Amniotic epithelial cell (primary cell): ENCODE measurements at places on chromosomes 7 and 10.

- peak; percentile 39 for DNase-seq
Observed at GRCh38 chr10:124152139-124153022, 59.0 kb upstream of the CHST15 start.

GRCh38 chr10:35972275-35972674 lies 330.2 kb upstream of the FZD8 start:
- no peak for DNase-seq

DNA sequence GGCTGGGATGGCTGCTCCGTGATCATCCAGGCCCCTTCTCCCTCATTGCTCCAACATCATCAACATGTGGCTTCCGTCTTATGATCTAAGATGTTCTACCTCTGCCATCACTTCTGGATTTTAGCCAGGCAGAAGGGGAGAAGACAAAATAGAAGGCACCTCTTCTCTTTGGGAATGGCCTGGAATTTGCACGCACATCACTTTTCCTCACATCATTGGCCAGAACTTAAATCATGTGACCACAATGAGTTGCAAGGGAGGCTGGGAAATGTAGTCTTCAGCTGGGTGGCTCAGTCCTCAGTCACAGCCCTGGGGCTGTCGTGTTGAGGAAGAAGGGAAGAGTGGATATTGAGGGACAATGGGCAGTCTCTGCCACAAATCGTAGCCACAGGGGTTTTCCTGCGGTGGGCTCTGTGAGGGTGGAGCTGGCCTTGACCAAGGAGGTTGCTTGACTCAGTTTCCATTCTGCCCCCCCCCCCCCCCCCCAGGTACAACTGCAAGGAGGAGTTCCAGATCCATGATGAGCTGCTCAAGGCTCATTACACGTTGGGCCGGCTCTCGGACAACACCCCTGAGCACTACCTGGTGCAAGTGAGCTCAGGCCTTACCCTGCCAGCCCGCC lies 50.3 kb downstream of the PALD1 start:
- peak; percentile 65 for DNase-seq

DNA sequence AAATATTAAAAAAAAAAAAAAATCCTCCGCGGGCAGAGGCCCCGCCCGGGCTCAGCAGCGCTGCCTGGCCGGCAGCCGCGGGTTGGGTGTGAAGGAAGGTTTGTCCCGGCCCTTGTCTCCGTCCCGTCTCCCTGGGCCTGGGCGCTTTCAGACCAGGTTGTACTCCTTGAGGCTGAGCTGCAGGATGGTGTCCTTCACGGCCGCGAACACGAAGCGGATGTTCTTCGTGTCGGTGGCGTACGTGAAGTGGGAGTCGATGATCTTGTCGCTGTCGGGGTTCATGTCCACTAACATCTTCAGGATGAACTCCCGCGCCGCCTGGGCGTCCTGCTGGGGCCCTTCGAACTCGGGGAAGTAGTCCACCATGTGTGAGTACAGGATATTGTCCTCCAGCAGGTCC lies 123.7 kb upstream of the KCTD7 start:
- DNase-seq: no peak

DNA sequence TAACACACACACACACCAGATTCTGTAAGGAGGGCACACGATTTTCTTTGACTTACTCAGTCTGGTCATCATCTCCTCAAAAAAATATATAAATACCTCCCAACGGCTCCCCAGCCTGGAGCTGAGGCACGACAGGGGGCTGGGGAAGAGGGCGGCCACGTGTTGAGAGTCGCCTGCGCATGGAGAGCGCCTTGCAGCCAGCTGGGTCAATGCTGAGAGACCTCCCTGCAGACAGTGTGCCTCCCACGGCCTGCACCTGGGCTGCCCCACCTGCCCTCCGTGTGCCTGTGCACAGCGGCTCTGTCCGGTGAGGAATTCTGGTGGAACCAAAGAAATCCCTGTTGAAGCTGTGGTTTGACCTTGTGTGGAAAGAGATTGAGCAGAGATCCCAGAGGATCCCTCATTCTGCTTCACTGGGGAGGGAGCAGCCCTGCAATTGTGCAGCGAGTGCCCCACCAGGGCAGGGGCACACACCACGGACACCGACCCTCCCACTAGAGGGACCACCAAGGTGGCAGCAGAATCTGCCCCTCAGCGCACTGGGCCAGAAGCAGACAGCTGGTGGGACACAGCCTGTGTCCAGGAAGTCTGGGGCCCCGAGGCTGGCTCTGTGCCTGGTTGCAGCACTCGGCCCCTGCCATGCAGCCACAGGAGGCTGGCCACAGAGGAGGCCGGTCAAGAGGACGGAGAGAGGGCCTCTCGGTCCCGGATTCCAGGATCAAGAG lies 150.5 kb upstream of the PPP2R2D start:
- DNase-seq: no peak

DNA sequence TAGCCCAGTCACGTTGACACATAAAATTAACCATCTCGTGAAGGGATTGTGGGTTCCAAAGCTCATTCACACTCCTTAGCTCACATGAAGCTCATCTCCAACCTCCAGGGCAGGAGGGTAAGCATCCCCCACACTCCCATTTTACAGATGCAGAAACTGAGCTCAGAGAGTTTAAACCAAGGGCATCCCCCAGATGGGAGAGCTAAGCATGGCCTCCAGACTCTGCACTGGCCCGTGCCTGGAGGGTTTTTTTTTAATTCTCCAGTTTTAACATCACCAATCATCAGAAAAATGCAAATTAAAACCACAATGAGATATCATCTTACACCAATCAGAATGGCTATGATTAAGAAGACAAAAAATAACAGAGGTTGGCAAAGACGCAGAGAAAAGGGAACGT lies 53.3 kb upstream of the TCF7L2 start:
- DNase-seq: no peak

DNA sequence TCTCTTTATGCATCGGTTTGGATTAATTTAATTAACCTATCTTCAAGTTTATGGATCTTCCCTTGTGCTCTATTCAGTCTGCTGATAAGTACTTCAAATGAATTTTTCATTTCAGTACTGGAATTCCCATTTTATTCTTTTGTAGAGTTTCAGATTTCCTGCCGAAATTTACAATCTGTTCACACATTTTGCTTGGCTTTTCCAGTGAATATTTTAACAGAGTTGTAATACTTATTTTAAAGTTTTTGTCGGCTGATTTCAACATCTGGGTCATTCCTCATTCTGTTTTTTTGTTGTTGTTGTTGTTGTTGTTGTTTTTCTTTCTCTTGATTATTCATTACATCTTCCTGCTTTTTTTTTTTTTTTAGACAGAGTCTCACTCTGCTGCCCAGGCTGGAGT lies 89.9 kb upstream of the KCNMA1 start:
- no peak for DNase-seq

- DNase-seq: peak; percentile 75
Observed at GRCh38 chr10:104327745-104328645, 10.3 kb downstream of the ITPRIP start.

DNA sequence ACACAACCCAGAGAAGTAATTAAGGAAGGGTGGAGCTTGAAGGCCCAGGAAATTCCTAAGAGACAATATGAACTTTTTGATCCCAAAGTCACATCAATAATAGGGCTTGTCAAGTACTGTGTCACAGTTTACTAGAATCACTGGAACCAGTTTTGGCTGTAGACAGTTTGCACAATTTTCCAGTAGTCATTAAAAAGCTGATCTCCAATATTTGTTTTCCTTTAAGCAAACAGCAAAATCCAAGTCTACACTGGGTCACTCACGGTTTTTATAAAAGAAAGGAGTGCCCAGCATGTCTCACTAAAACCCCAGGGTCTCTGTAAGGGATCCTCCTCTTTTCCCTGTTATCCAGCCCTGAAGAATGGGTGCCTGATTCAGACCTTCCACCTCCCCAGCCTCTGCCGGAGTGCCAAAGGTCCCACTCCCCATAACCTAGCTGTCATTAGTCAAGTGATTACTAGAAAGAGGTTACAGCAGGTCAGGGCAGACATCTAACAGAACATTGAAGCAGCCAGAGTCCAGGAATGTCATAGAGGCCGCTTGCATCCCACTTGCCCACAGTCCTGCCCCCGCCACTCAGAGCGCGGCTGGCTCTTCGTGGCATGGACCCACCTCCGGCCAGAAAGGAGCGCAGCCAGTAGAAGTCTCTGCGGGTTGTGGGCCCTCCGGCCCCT lies 552 bp downstream of the SLC25A16 start:
- peak; percentile 27 for DNase-seq

DNA sequence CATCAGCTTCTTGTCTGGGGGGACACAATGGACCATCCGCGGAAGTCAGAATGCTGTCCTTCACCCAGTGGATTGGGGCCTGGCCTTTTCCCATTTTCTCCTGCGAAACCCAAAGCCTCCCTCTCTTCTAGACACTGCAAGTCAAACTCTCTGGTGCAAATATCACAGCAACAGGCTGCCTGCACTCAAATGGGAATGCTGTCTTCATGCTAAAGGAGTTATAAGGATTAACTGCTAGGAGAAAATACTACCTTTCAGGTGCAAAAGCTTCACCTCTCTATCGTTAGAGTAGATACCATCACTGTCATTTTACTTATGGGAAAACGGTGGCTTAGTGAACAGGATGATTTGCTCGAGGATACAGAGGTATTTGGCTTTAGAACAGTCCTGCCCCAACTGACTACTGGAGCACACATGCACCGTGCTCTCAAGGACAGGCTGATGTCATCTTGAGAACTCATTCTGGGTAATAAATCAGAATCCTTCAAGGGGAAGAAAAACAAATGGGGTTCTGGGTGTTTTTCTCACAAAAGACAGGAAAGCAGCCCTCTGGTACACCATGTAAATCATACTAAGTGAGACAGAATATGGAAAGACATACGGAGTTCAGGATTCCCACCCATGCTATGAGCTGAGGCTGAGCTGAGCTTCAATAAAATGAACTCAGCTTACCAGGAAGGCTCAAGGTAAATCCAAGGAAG lies 100.9 kb downstream of the SAMD9 start:
- DNase-seq: peak; percentile 74

DNA sequence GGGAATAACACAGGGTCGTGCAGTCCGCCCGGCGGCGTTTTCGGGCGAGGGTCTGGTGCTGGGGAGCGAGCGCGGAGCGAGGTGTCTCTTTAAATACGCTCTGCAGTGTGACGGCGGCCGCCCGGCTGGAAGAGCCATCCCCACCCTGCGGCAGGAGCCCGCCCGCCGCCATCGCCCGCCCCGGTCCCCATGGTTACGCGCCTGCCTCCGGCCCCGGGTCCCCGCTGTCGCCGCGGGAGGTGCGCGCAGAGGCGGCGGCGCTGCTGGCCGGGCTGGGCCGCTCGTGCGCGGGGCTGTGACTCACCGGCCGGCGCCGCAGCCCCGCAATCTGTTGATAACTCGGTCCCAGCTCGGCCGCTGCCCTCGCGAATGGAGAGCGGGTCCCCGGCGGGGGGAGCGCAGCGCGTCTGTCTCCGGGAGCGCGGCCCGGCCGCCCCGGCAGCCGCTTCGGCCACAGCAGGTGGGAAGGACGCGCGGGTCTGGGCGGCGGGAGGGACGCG lies at the start of gene ADGRA1:
Gene ADGRA1 (plus strand): TSS at position 246 of the 500 bp plus-strand sequence. CDS start 986 bp downstream, outside the sequence.
- DNase-seq: no peak

- DNase-seq: peak; percentile 51
Observed at GRCh38 chr7:18570890-18571478, 75.4 kb downstream of the HDAC9 start.

GRCh38 chr7:155807065-155807671 lies 5.1 kb downstream of the SHH start:
- no peak for DNase-seq

- DNase-seq: no peak
Observed at GRCh38 chr10:77284797-77285196, 352.8 kb downstream of the KCNMA1 start.

- no peak for DNase-seq
Observed at GRCh38 chr10:24214762-24215161, 5.8 kb downstream of the KIAA1217 start.

GRCh38 chr7:131067220-131067619 lies 260.5 kb upstream of the MKLN1 start:
- DNase-seq: no peak

DNA sequence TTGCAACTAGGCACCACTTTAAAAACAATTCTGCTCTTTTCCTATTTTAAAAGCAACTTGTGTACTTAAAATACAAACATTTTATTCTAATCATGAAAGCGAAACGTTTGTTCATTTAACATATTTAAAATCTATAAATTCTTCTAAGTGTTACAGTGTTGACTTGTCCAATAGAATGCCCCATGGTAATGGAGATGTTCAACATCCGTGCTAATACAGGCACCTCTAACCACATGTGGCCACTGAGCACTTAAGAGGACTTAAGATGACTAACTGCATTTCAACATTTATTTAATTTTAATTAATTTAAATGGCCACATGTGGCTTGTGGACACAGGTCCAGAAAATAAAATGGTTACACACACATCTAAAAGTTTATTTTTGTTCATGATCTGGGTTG lies 115.1 kb downstream of the TPK1 start:
- no peak for DNase-seq
